Colonic mucosa (tissue), 4 donors: ENCODE measurements at places on chromosomes 12 and 14. TPM values are rescaled to one million over a fixed set of nuclear protein-coding genes. Genes with fewer than 3 reads are reported as not detected.

DNA sequence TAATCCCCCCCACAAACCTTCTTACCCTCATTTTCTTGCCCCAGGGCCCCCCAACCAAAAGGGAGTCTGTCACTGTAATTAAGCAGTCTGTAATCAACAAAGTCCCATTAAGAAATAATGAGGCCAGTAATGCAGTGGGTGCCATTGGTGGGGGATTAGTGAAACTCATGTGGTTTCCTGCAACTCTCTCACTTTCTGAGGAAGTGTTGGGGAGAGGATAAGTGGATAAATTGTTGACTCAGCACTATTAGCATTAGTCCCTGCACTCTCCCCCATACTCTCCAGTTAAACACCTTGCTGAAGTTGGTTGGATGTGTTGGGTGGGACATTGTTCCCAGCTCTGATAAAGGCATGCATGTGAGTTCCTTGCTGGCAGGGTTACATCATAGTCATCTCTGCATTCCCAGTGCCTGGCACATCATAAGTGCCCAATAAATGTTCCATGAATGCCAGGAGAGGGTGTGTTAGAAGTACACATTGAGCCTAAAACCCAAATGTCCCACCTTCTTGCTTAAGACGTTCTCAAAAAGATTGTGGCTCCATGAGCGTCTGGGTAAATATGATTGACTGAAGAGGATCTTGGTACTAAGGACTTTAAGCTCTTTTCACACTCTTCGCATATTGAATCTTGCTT lies 45.8 kb upstream of the HOXC13 start:
- H3K27me3 ChIP-seq = peaks cover 4% of the 10 kb centered on the region
- DNase-seq = no peak
- H3K36me3 ChIP-seq = no peaks in the 10 kb centered on the region
- no peaks in the 10 kb centered on the region for H3K4me1 ChIP-seq
- H3K27ac ChIP-seq = no peak overlapping the region

DNA sequence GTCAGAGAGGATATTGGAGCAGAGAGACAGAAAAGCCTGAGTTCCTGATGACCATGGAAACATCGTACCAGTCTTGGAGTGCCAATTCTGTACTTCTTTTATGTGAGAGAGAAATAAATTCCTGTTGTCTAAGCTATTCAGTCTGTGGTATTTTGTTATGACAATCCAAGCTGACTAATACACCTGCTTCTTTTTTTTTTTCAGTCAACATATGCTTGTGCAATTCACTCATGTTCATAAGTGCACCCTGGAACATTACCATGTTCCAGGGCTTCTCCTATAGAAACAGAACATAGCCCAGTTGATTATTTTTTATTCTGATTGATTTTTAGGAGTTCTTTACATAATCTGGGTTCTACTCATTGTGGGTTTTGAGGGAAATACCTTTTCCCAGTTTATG lies 1.7 kb upstream of the CHPT1 start:
- no peaks in the 10 kb centered on the region for H3K4me1 ChIP-seq
- no peak overlapping the region for H3K4me3 ChIP-seq
- no peaks in the 10 kb centered on the region for H3K36me3 ChIP-seq
- no peak for DNase-seq

DNA sequence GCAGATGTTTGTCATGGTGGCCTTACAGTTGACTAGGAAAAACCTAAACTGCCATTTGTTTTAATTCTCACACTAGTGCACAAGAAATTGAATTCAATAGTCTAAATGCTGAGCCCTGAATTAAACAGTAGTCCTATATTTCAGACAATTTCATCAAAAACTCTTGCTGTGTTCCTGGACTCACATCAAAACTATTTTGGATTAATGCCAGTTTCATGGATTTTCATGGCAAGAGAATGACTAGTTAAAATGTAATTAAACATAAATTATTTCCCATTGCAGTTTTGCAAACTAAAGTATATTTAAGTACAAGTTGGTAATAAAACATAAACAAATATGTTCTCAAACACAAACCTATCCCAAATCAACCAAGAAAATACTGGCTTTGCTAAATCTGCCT lies 468.0 kb upstream of the PRICKLE1 start:
- no peaks in the 10 kb centered on the region for H3K36me3 ChIP-seq
- no peaks in the 10 kb centered on the region for H3K27me3 ChIP-seq
- no peak overlapping the region for H3K4me3 ChIP-seq

GRCh38 chr14:51576117-51576430 lies 75.6 kb upstream of the FRMD6 start:
- no peaks in the 10 kb centered on the region for H3K4me1 ChIP-seq
- no peak overlapping the region for H3K27ac ChIP-seq
- DNase-seq = no peak
- H3K36me3 ChIP-seq = no peaks in the 10 kb centered on the region
- H3K4me3 ChIP-seq = no peak overlapping the region
- no peaks in the 10 kb centered on the region for H3K27me3 ChIP-seq

GRCh38 chr12:117367006-117367638 lies 5.7 kb upstream of the NOS1 start:
- no peaks in the 10 kb centered on the region for H3K36me3 ChIP-seq
- no peak overlapping the region for H3K27ac ChIP-seq
- H3K4me3 ChIP-seq = no peak overlapping the region
- no peaks in the 10 kb centered on the region for H3K4me1 ChIP-seq

GRCh38 chr12:52956987-52957386 lies 8.1 kb downstream of the KRT18 start:
- H3K27ac ChIP-seq = no peak overlapping the region
- no peak for DNase-seq
- no peak overlapping the region for H3K4me3 ChIP-seq
- H3K27me3 ChIP-seq = no peaks in the 10 kb centered on the region
- H3K36me3 ChIP-seq = no peaks in the 10 kb centered on the region

DNA sequence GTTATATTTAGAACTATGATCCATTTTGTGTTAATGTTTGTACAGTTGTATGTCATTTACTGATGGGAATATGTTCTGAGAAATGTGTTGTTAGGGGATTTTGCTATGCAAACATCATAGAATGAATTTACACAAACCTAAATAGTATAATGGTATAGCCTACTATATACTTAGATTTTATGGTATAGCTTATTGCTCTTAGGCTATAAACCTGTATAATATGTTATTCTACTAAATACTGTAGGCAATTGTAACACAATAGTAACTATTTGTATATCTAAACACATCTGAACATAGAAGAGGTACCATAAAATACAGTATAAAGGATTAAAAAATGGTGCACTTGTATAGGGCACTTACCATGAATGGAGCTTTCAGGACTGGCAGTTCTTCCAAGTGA lies 105.4 kb upstream of the GRIN2B start:
- no peaks in the 10 kb centered on the region for H3K36me3 ChIP-seq
- H3K4me1 ChIP-seq = no peaks in the 10 kb centered on the region
- no peak overlapping the region for H3K4me3 ChIP-seq
- no peak overlapping the region for H3K27ac ChIP-seq
- no peaks in the 10 kb centered on the region for H3K27me3 ChIP-seq
- no peak for DNase-seq

GRCh38 chr12:132986885-132987225 lies 688 bp downstream of the ZNF26 start:
- no peaks in the 10 kb centered on the region for H3K27me3 ChIP-seq
- no peak for DNase-seq
- H3K4me3 ChIP-seq = peak overlapping the region; percentile 99
- peak overlapping the region; percentile 46 for H3K27ac ChIP-seq
- H3K4me1 ChIP-seq = no peaks in the 10 kb centered on the region

DNA sequence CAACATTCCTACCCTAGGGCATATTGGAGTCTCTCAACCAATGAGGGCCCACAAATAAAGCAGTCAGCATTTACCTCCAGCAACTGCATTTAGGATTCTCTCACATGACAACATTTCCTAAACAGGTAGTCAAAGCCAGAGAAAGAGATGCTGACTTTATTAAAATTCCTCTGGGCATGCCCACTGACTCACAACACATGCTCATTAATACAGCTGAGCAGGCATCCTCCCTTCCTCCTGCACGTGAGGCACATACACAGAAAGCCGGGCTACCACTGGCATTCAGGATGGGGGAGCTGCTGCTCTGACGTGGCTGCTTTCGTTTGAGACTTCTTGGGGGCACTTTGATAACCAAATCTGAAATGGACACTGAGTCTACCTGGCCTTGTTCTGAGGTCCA lies 174.1 kb downstream of the NRXN3 start:
- H3K27me3 ChIP-seq = no peaks in the 10 kb centered on the region
- H3K36me3 ChIP-seq = no peaks in the 10 kb centered on the region
- DNase-seq = no peak
- no peak overlapping the region for H3K27ac ChIP-seq

DNA sequence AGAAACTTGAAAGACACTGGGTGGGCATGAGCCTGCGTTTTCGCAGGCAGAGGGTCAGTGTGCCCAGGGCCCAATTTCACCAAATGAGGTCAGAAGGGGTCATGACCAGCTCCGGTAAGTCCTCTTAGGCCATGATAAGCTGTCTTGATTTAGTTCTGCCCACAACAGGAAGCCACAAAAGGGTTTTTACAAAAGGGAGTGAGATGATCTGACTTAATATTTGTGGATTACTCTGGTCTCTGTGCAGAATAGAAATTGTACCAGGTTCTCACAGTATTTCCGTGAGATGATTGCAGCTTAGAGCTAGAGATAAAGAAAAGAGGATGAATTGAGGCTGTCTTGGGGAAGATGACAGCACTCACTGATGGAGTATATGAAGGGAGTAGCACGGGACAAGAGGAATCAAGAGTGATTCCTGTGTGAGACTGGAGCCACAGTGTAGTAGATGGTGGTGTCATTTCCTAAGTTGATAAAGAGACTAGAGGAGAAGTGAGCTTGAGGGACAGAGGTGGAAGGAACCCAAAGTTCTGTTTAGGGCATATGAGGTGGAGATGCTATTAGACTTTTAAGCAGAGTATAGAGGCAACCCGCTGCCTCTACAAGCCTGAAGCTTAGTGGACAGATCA lies 288.3 kb upstream of the AMIGO2 start:
- H3K4me3 ChIP-seq = no peak overlapping the region
- no peaks in the 10 kb centered on the region for H3K4me1 ChIP-seq
- H3K36me3 ChIP-seq = no peaks in the 10 kb centered on the region
- DNase-seq = no peak
- H3K27me3 ChIP-seq = no peaks in the 10 kb centered on the region
- no peak overlapping the region for H3K27ac ChIP-seq

Gene FAM181A
- not detected for total RNA-seq
